ENCODE measurements at places on chromosomes 3 and 15.
A peak's percentile ranks its signal among the peaks of the same experiment; 100 is the strongest.

GRCh38 chr3:192224634-192225155 is 502.6 kb downstream of the FGF12 start:
- no peak for DNase-seq

- no peak for DNase-seq
These were observed 55.3 kb downstream of the CCR4 start for GRCh38 chr3:33006571-33007286.

GRCh38 chr3:66377800-66378199 is 123.0 kb downstream of the LRIG1 start:
- DNase-seq = no peak

DNA sequence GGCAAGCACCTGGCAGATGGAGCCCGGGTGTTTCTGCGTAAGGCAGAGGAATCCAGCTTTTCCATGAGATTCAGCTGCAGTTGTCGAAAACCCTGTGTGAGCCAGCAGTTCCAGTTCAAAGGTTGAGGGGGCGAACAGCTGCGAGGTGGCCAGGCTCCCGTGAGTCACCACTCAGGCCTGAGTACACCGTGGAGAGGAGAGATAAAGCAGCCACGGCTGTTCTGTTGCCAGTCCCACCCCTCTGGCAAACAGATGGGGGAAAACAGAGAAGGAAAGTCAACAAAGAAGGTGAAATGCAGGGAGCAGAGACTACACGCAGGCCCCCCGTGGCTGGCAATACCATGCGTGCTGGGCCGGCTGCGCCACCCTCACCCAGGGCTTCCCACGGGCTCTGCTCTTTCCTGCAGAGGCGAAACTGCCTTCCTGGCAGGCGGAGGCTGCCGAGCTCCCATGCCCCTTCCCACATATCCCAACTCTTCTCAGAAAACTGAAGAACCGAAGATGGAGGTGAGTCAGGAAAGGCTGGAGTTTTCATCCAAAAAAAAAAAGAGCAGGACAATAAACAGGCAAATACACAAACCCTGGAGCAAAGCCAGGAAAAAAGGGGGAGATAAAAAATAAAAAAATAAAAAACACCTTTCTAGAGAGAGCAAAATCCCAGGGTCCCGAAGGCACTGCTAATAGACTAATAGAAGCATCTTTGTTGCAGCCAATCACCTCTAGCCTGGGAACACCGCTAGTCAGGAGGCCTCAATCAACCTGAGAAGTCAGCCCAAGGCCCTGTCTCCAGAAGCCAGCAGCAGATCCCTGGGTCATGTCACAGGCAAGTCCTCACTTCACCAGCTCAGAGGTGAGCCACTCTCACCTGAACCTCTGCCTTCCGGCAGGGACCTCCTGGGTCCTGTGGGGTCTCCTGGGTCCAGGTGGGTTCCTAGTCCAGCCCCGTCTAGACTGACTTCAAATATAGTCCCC is 37.7 kb downstream of the FAM174B start:
- peak; percentile 31 for DNase-seq

GRCh38 chr3:139505829-139506386 is 29.6 kb upstream of the RBP2 start:
- no peak for DNase-seq

- peak; percentile 16 for DNase-seq
These were observed 70.2 kb upstream of the WNT7A start for GRCh38 chr3:13950042-13950441.

GRCh38 chr3:136664771-136665170 is 87.4 kb downstream of the STAG1 start:
- DNase-seq = no peak

DNA sequence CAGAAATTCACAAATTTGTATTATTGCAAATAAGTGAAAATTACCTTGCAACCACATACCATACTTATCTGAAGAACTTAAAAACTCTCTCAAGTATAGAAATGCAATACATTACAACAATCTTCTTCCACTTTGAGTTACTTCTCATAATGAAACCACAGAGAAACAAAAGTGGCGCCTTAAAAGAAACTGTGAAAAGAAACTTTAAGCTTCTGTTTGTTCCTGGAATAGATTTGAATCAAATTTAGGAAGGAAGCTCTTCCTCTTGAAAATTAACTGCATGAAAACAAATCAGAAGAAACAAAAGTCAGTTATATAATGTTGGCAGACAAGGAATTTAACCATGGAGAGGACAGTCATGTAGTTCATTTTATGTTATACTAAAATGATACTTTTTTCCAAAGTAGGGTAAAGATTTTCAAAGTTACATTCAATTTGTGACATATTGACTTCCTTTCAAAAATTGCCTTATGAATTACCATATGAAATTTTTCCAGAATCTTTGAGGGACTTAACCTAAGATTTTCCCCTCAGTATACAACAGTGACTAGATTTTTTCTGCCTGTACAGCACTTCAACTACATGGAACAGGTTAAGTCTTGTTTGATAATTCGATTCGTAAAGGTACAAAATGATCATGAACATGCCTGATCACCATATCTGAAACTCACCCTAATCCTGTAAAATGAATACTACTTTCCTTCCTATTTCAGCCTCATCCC is 57.6 kb upstream of the TNFSF10 start:
- no peak for DNase-seq

Measured in neural progenitor cell (in vitro differentiated cells).